ENCODE measurements at places on chromosomes 12 and 14.
A peak's percentile ranks its signal among the peaks of the same experiment; 100 is the strongest.

DNA sequence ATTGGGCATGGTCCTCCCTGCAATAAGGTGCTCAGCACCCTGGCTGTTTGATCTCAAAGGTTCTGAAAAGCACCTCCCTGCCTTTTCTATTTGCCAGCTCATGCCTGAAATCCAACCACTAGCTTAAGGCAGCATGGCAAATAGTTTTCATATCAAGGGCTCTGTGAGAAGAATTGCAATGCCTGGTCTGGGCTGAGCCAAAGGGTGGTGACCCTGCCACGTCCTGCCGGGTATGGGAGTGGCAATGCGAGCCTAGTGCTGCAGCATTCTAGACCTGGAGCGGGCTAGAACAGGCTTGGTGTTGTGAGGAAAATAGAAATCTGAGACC, 2.3 kb upstream of the SCNN1A start:
- no peak for DNase-seq

DNA sequence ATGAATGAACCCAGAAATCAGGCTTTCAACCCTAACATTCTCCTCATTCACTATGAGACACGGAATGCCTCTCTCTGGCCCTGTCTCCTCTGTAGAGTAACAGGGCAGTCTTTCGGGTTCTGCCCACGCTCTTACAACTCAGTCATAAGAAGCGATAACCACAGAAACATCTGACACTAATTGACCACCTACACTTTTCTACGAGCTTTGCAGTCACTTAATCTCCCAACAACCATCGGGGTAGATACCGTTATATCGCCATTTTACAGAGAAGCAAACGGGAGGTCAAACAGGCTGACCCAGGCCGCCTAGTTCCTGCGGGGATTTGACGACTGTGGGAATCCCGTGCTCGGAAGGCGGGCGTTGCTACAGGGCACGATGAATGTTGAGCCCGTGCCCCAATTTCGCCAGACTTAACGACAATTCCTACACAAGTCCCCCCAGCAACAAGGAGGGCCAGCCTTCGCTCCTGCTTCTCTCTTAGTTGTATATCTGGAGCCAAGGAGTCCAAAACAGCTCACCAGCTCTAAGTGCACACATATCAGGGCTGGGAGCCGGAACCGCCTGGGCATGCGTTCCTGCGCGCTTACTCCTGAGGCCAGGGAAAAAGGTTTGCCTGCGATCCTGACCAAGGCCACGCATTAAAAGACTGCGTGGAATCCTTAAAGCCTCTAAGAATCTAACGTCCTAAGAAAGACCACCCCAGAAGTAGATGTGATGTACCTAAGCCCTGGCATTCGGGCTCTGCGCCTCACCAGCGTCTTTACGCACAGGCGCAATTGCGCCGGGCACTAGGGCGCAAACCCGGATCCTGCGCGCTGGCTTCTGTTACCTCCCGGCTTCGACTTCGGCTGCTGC, 38.7 kb upstream of the TBX5 start:
- DNase-seq: no peak

DNA sequence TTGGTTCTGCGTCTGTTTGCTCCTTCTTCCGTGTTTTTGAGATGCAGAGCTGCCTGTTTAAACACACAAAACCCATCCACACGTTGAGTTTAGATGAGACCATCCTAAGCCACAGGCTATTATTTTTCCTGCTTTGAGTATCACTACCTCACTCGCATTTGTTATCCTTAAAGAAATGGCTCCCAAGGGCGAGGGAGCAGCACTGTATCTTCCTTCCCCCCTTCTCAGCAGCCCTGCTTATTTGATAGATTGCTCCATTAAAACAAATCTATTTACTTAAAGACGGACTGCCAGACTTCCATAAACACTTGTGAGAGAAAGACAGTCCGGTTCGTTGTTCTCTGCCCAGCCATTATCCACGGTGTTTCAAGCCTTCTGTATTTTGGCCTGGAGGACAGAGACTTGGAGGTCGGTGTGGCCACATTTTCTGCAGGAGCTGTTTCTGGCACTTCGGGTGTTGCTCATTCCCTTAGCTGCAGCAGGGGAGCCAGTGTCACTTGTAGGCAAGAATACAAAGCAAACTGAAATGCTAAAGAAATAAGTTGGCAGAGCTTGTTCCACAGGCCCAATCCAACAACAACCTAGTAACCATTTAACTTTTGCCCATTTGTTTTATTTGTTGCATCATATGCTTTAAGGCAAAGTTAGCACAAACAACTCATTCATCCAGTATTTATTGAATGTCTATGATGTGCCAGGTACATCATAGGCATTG, 275.4 kb downstream of the TTC6 start:
- DNase-seq: no peak

DNA sequence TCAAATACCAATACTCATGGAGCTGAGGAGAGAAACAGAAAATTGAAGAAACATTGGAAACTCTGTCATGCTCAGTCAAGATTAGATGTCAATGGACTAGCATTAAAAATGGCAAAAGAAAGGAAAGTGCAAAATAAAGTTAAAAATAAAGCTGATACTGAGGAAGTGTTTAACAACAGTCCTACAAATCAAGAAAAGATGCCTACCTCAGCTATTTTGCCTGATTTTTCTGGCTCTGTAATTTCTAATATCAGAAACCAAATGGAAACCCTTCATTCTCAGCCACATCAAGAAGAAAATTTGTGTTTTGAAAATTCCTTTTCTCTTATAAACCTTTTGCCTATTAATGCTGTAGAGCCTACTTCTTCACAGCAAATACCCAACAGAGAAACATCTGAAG, 40.5 kb downstream of the METTL25 start:
- DNase-seq: no peak

- no peak for DNase-seq
These were observed 20.2 kb upstream of the MLEC start for GRCh38 chr12:120666571-120667390.

GRCh38 chr14:64238049-64238448, 56.1 kb downstream of the ESR2 start:
- no peak for DNase-seq

GRCh38 chr14:90355540-90356518, 24.1 kb upstream of the NRDE2 start:
- DNase-seq: no peak

DNA sequence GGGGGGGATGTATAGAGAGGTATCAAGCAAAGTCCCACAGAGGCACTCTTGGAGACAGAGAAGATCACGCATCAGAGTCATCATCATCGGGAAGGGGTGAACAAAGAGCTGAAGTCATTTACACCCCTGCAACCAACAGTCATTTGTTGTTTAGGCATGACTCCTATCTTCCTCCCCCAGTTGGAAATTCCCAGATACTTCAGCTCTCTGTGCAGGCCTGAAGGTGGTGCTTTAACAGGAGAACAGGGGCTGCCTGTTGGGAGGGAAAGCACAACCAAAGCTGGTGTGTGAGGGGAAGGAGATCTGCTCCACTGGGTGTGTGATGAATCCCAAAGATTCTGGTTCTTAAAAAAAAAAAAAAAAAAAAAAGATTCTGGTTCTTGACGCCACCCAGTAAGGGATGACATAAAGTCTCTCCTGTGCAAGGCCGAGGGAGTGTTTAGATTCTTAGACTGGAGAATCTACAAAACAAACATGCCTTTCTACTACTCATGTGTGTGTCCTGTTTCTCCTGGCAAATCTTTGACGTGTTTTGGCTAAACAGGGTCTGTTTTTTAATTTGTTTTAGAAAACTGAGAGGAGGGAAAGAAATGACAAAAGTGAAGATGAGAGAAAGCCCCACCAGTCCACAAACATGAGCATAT, 121.0 kb upstream of the ARHGAP5 start:
- DNase-seq: no peak

- DNase-seq: no peak
These were observed 78.4 kb downstream of the DAD1 start for GRCh38 chr14:22510527-22511110.

GRCh38 chr12:121489874-121490273, 90.0 kb downstream of the RNF34 start:
- no peak for DNase-seq

GRCh38 chr12:112353393-112353792, 28.8 kb downstream of the HECTD4 start:
- DNase-seq: no peak

GRCh38 chr12:123449856-123450255, 8.1 kb upstream of the SNRNP35 start:
- no peak for DNase-seq

GRCh38 chr14:36767603-36768281, 106.1 kb downstream of the PAX9 start:
- no peak for DNase-seq

DNA sequence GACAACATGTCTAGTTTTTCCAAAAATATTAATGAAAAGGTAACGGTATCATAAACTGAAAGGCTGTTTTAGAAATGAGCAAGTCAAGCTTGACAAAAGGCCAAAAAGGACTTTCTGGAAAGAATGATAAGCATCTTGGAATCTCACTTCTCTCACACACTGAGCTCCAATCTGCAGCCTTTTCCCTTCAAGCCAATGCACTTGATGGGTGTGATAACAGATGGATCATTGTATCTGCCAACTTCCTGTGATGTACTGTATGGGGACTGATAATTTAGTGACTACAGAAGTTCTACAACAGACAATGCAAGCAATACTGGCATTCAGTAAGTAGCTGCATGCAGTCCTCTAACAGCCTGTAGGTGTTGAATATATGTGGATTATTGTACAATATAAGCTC, 147.1 kb downstream of the MED13L start:
- DNase-seq: no peak

DNA sequence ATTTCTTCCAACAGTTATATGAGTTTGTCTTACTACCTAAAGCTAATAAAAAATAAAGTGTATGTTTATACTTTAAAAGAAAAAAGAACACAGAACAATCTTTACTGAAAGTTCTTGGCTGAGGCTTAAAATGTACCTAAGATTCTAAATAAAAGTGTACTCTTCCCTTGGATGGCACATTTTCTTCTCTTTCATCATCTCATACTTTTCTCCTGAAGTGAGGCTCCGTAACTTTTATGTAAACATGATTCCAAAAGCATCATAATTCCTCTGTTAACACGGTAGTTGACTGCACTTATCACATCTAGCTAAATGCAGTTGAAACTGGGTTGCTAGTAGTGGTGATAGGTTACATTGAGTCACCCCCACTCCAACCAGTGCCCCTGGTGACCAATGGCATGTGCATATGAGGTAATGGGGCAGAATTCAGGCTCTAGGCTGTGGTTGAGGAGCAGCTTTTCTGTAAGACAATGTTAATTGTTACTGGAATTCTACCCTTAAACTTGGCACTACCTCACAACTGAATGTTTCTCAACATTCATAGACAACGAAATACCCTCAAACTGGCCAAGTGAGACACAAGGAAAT, 38.4 kb downstream of the WASHC3 start:
- no peak for DNase-seq

DNA sequence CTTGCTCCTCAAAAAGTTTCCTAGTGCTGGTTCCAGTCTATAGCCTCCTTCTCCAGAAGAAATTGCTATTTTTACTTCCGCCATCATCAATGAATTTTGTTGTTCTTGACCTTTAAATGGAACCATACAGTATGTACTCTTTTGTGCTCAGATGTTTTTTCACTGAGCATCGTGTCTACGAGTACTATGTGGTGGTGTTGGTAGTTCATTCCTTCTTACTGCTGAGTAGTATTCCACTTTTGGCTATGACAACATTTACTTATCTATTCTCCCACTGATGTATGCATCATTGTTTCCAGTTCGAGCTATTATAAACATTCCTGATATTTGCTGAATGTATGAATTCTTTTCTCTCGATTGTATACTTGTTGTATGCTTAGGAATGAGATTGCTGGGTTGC, 28.6 kb downstream of the SLC2A14 start:
- DNase-seq: no peak

DNA sequence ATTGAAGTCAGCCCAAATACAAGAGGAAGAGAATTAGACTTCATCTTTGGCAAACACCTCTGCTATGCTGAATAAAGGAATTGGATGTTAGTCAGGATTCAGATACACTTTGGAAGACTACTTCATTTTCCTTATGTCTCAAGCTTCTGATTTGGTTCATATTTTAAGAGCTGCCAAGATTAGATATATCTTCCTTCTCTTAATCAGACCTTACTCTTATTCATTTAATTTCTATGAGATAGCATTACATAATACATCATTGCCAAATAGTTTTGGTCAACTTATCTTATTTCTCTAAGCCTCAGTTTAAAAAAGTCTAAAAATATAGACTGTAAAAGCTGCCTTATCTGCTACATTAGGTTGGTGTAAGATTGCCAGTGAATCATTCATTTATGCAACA, 330.6 kb upstream of the NAV3 start:
- DNase-seq: no peak

GRCh38 chr12:117098361-117099217, 627 bp downstream of the TESC start:
- peak; percentile 69 for DNase-seq

DNA sequence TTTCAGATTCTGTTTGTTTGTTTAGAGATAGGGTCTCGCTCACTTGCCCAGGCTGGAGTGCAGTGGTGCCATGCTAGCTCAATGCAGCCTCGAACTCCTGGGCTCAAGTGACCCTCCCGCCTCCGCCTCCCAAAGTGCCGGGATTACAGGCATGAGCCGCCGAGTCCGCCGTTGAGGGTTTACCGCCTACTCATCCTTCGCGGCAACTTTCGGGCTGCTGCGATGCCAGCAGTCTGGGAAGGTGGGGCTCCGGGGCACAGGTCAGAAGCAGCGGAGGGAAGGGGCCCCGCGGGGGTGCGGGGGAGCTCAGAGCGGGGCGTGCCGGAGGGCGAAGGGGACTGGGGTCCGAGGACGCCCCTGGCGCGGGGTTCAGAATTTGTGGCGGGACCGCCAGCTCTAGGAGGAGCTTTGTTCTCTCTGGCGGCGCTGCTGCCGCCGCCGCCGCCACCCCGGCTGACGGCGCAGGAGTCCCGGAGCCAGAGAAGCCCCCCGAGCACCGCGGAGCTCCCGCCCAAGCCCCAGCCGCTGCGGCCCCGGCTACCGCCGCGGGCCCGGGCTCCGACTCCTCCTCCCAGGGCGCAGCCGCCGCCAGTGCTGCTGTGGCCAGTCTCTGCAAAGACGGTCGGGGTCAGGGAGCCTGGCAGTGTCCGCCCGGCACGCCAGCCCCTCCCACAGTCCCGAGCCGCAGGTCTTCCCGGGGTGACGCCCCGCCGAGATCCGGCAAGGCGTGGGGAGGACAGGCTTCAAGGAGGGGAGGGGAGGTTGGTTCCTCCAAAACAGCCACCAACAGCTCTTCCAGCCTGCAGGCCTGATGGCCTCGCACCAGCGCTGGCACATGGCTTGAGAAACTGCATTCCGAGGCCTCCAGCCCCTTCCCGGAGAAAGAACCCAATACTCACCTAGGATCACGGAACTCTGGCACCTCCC, 10.9 kb upstream of the KRT77 start:
- no peak for DNase-seq

All from GM20000 (cell line).